Jurkat, Clone E6-1 (cell line): ENCODE measurements at places on chromosomes 11 and 22.

GRCh38 chr11:67024410-67024809 is 1.5 kb downstream of the SYT12 start:
- peak; percentile 94 for DNase-seq

GRCh38 chr22:23219822-23220484 is 39.6 kb downstream of the BCR start:
- DNase-seq: peak; percentile 72

DNA sequence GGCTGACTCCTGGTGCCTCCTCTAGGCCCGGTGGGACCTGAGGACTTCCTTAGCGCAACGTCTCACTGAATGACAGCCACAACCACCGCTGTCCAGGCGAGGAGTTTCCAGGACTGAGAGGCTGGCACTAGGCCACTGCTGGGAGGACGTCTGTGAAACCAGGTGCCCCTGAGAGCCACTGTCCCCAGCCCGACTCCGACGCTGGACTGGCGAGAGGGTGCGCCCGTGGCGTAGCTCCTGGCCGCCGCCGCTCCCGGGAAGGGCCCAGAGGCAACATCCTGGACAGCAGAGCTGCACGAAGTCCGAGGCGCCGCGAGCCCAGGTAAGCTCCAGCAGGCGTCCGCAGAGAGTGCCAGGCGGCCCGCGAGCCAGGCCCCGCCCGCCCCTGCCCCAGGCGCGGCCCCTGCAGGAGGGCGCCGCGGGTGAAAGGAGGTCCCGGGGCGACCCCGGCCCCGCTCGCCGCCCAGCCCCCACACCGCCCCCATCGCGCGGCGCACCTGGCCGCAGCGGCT is 525 bp downstream of the DGCR2 start:
- DNase-seq: no peak

GRCh38 chr11:104134745-104135144 is 29.2 kb downstream of the PDGFD start:
- no peak for DNase-seq

DNA sequence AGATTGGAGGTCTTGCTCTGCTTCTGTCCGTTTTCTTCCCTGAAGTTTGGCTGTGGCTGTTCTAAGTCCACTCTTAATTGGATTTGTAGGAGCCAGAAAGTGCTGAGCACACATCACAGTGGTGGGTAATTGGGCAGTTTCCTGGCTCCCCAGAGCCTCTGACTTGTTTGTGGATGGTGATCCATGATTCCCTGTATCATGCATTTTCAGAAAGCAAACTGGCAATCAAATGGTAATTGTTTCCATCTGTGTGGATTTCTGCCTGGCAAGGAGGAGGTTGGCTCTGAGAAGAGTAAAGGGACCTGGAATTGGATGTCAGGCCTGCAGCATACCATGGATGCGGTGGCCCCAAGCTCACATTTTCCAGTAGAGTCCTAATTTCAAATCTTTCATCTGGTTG is 49.5 kb downstream of the PPFIBP2 start:
- DNase-seq: no peak

GRCh38 chr22:19848298-19849224 is 6.1 kb downstream of the GNB1L start:
- no peak for DNase-seq

DNA sequence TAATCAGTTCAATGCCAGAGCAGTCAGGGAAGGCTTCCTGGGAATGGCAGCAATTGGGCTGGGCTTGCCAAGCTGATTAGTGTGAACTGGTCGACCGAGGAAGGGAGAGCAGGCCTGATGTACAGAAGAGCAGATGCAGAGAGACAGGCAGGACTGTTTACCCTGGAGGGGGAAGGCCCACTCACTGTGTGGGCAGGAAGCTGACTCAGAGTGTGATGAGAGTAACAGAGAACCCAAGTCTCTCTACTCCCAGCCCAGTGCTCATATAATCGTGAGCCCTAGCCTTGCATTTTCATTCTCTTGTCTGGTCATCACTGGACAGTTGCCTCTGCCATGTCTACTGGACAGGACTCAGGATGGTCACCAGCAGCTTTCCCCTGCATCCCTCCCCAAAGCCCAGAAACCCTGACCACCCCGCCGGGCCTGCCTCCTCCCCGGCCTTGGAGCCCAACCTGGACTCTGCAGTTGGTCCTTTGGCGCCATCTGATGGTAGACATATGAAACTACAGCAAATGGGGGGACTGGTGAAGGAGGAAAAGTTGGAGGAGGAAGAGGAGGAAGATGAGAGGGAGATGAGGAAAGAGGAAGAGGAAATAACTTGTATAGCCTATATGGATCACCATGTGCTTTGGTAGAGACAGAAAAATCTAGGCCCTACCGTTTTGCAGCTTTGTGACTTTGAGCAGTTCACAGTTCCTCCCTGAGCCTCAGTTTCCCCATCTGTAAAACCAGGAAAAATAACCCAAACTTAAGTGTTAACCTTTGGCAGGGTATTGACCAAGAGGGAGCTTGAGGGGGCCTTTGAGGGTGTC is 43.4 kb upstream of the PRDM11 start:
- DNase-seq: peak; percentile 36

DNA sequence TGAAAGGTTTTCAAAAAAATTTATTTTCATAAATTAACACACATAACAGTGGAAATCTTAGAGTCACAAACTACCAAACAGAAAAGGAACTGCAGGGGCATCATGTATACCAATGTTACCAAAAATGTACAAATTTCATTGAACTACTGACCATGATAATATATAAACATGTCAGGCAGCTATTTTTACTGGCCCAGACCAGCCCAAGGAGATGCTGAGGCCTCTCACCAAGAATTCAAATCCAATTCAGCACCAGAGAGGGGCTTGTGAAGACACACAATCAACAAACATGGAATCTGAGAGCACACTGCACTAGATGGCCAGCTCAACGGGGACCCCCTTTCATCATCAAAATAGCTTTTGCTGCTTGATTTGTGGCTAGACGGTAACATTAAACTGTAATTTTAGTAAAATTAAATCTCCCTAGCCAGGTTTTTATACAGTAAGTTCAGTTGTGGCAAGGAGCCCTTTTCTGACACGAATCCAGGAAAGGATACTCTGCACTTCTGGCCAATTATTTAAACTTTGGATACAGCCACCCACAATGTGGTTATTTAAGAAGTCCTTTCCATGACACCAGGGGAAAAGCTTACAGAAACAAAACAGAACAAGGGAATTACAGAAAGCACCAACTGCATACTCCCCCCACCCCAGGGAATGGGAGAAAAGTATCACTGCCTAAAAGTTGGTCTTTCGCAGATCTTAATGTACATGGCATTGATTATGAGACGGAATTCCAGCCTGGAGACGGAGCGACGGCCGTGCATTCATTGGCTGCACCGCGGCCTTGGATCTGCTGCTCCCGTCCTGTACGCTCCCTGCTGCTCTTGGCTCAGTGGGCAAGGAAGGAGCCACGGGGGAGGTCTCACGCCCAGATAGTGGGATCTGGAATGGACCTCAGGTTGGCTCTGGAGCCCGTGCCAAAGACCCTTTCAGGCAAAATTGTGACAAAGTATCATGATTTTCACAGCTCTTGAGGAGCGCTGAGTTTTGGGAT is 19.6 kb upstream of the PISD start:
- DNase-seq: no peak

DNA sequence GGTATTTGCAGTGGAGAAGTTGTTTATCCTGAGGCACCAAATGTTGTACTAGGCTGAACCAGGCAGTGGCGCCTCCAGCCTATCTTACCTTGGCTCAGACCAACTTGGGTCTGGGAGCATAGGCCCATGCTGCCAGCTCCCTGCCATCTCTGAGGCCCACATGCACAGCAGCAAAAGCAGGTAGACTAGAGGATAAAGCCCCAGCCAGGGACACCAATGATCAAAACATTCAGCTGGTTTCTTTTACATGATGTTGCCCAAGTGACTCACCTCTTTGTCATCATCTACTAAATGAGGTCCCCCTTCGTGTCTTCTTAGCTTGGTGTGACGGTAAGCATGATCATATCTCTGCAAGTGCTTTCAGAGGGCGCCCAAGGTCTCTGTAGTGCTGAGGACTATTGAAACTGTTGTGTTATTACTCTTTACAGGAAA is 112.1 kb upstream of the DRD2 start:
- no peak for DNase-seq

DNA sequence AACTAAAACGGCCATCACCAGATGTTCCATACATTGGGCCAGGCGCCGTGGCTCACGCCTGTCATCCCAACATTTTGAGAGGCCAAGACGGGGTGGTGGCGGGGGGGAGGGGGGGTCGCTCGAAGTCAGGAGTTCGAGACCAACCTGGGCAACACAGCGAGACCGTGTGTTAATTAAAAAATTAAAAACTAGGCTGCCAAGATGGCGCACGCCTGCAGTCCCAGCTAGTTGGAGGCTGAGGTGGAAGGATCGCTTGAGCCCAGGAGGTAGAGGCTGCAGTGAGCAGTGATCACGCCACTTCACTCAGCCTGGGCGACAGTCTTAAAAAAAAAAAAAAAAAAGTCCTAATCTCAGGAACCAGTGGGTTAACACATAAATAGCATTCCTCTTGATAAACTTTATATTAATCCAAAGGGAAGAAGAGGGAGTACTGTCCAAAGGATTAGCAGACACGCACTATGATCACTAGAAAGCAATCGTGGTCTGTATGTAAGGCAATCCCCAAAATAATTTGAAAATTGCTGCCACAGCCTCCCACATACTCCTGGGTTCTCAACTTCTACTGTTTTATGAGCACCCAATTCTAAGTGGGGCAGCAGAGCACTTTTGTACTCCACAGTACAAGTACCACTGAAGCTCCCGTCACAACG is 604 bp downstream of the PUS3 start:
- DNase-seq: no peak

DNA sequence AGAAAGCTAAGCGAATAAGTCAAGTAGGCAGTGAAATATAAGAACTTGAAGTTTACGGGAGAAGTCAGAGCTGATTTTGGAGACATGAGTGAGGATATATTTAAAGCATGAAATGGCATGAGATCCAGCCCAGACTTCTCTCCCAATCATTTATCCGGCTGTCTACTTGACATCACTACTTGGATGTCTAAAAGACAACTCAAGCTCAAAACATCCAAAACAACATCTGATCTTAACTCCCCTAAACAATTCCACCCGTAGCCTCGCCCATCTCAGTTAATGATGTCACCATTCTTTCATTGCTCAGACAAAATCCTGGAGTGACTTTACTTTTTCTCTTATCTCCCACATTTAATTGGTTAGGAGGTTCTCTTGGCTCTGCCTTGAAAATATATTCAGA is 44.5 kb downstream of the WEE1 start:
- DNase-seq: no peak

- DNase-seq: no peak
Observed at GRCh38 chr11:37916331-37916730, 1318.3 kb upstream of the RAG2 start.

- no peak for DNase-seq
Observed at GRCh38 chr22:21755851-21756284, 20.3 kb upstream of the YPEL1 start.

- peak; percentile 37 for DNase-seq
Observed at GRCh38 chr11:6402061-6402470, 11.8 kb downstream of the SMPD1 start.

DNA sequence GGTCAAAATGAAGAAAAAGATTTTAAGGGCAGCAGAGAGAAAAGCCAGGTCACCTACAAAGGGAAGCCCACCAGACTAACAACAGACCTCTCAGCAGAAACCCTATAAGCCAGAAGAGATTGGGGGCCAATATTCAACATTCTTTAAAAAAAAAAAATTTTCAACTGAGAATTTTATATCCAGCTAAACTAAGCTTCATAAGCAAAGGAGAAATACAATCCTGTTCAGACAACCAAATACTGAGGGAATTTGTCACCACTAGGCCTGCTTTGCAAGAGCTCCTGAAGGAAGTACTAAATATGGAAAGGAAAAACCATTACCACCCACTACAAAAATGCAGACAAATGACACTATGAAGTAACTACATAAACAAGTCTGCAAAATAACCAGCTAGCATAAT is 13.1 kb downstream of the PATE4 start:
- DNase-seq: no peak

GRCh38 chr11:106621484-106621883 is 396.8 kb downstream of the GUCY1A2 start:
- no peak for DNase-seq

DNA sequence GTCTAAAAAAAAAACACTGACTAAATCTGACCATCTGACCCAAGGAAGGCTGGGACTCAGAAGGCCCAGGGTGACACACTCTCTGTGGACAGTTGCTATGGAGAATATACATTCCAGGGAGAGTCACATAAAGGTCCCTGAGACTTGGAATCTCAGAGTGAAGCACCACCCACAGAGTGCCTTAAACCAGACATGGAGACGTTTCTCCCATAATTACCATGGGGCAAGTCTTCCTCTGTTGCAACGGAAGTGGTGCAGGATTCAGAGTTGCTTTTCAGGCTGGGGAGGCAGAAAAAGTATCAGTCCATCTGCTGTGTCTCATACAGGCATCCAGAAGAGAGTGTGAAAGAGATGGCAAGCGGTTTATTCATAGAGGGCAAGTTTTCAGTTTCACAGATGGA is 58.7 kb upstream of the SLN start:
- peak; percentile 4 for DNase-seq

DNA sequence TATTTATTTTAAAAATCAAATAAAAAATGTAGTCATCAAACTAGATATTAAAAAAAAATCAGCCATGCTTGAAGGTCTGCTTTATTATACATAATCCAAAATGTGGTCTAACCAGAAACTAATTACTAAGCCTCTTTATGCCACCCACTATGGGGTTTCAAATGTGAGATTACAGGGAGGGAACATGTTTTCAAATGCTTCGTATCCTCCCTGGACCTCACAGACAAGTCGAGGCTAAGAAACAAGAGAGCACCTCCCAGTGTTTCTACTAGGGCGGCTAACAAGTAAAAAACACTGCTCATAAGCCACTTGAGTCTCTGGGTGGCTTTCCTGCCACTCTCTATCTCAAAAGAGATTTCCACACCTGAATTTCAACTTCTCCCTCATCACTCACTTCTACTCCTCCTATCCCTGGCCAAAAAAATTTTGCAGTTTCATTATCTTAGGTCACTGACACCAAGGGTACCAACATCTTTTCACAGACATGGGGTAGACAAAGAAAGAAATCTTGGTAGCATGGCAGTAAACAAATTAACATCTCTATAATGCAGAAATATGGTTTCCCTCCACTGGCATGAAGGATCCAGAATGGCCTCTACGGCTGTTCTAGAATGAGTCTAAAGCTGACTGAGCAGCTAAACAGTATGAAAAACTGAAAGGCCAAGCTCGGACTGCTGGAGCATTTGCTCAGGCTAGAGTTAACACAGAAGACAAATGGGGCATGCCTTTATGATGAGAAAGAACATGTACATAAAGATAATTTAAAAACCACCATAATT is 50.9 kb downstream of the PITPNB start:
- no peak for DNase-seq

- DNase-seq: peak; percentile 9
Observed at GRCh38 chr22:22462813-22463567, 45.6 kb downstream of the ZNF280B start.

GRCh38 chr22:32776397-32776796 is 25.1 kb upstream of the TIMP3 start:
- DNase-seq: no peak
